ENCODE measurements at places on chromosomes 12 and 14.

GRCh38 chr14:38278035-38278434 is 22.1 kb upstream of the CLEC14A start:
- no peak for DNase-seq

DNA sequence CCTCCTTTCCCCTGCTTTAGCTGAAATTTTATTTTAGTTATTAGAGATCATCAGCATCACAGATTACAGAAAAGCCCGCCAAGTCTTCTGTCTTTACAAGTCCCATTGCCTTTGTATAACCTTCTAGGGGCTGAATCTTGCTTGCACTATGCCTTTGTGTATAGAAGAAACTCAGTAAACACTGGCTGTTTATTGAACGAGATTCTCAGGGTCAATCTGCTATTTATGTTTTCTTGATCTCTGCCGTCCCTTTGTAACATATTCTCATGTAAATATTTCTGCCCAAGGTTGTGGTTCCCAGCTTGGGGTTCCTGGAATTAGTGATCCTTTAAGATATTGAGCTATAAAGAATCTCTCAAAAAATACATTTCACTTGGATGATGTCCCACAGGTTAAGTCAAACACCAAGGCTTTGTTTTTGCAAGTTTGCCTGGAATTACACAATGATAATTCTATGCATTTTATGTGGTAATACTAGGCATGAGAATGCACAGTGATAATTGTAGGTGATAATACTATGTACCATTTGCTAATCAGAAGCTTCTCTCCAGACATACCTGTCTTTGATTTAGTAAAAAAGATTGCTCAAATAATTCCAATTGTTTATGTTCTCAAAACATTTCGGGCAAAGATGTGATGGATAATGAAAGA is 40.6 kb upstream of the FGF6 start:
- DNase-seq, result no peak

DNA sequence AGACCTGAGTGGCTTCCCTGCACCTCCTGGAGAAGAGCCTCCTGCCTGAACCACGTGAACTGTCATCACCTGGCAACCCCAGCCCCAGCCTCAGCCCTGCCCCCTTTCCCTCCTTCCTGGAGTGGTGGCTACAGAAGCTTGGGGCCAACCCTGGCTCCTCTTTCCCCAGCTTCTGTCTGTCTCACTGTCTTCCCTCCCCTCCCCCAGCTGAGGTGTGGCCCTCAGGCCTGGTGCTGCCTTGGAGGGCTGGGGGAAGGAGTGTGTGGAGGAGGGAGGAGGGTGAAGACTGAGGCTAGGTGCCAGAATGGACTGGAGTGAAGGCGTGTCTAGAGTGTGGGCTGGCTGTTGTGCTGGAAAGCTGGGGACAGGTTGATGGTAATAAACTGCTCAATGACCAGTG is 9.7 kb downstream of the NFATC4 start:
- DNase-seq, result peak; percentile 36

DNA sequence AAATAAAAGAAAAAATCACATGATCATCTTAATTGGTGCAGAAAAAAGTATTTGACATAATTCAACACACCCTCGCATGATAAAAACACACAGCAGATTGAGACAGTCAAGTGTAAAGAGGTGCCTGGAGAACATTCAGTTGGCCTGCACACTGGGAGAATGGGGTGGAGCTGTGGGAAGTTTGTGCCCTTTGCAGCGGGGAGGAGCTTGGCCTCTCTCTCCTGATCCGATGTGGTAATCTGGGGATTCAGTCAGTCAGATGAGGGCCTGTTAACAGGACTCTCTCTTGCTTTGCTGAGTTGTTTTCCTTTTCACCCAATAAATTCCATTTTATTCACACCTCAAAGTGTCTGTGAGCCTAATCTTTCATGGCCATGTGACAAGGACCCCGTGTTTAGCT is 5.9 kb downstream of the SERPINA6 start:
- no peak for DNase-seq

GRCh38 chr12:124469193-124469888 is 98.1 kb downstream of the NCOR2 start:
- no peak for DNase-seq

- no peak for DNase-seq
Measured at GRCh38 chr14:106062502-106063272, 536.3 kb downstream of the TMEM121 start.

GRCh38 chr12:14989790-14990189 is 16.9 kb downstream of the PDE6H start:
- DNase-seq, result no peak

DNA sequence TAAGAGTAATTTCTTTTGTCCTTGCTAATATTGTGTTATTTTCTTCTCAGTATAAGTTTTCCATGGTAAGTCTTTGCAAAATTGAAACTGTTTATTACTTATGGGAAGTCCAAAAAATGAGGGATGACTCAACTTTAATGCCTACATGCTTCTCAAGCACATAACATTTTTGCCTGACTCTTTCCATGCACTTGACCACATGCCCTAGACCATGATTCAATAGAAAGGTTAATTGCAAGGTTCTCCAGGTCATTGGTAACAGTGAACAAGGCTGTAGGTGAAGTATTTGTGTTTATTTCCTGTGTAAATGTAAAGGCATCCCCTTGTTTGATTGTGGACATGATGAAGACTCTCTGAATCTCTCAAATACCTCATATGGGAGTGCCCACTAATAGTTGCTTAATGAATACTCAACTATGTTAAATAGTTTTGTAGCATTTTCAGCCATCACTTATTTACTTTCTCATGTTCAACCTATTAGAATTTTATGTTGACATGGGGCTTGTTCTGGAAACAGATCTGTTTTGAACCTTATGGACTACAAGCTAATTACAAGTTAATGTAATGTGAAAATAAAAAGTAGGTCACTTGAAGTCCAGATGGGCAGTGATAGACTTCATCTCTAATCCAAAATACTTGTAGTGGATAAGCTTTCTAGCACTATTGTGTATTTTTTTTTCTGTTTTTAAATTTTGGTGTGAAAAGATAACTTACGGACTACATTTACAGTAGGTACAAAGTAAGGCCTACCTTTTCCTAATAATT is 131.7 kb downstream of the TMTC2 start:
- DNase-seq, result no peak

- DNase-seq, result no peak
Measured at GRCh38 chr12:19712041-19712440, 272.7 kb downstream of the AEBP2 start.

GRCh38 chr12:2256915-2257314 is 204.1 kb downstream of the CACNA1C start:
- DNase-seq, result no peak

DNA sequence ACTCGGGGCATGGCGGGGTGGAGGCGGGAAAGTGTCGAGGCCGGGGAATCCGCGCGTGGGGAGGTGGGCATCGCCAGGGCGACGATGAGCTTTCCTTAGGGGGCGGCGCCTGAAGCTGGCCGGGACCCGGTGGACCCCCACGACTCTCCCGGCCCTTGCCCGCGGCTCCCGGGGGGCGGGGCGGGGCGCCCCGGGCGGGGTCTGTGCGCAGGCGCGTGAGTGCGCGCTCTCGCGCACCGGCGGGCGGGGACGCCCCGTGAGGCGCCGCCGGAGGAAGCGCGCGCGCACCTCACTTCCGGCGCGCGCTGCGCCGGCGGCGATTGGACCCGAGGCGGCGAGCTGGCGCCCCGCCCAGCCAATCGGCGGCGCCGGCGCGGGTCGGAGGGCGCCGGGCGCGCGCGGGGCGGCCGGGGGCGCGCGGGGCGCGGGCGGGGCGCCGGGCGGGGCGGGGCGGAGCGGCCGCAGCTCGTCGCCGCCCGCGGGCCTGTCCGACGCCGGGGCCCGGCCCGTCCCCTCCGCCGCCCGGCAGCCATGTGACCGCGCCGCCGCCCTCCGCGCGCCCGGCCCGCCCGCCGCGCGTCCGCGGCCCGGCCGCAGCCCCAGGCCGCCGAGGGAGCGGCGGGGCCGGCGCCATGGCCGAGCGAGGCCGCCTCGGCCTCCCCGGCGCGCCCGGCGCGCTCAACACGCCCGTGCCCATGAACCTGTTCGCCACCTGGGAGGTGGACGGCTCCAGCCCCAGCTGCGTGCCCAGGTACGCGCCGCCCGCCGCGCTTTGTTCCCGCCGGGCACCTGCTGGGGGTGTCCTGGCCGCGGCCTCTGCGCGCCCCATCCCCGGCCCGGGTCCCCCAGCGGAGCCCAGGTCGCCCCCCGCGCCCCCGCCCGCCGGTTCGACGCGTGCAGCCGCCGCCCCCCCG is at the start of gene PACS2:
TSS of gene PACS2 (plus strand) at position 462 of the 914 bp plus-strand sequence. CDS start at position 633, 171 bp downstream.
- peak; percentile 79 for DNase-seq

DNA sequence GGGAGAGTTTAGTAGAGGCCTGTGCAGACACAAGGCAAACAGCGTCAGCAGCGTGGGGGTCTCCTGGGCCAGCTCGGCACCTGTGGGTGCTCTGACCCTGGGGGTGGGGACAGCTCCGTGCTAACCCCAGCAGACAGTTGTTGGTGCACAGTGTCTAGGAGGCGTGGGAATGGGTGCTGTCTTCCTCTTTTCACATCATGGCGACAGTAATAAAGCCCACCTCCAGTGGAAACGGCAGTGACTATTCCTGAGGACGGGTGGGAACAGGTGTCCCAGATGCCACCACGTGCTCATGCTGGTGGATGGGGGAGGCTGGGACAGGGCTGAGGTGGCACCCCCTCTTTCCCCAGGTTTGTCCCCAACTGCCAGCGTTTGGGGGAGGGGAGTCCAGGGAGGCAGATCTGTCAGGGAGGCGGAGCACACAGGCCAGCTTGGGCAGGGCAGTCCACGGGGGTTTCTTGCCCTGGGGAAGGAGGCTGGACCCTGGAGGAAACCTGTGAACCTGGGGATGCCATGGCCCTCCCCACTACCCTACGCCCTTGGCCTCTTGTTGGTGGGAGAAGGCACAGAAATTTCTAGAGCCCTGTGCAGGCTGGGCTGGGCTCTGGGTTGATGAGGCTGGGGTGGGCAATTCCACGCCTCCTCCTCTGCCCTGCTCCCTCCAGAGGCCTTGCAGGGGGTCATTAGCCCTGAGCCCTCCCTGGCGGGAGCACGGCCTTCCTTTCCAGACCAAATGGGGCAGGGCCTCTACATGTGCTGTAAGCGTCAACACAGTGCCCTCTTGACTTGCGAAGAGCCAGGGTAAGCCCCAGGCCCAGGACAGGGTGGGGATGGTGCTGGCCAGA is 3.8 kb downstream of the ZBTB42 start:
- no peak for DNase-seq

GRCh38 chr14:66105815-66106214 is 380.4 kb upstream of the CCDC196 start:
- no peak for DNase-seq

GRCh38 chr14:52467515-52468266 is 84.6 kb downstream of the TXNDC16 start:
- DNase-seq, result no peak

DNA sequence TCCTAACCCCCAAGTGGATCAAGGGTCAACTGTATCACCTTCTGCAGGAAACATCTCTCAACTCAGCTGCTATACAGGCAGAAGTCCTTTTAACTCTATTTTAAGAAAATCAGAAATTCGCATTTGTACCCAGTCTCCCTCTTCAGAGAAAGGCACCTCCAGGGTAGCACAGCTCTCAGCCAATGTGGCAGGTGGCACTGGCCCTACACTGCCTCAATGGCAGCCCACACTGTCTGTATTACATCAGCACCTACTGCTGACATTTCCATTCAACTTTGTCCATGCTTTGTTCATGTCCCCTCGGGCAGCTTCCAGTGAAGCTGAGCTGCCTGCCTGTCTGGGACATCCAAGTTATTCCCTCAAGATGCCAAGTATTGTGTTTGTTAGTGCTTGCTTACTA is 8.8 kb downstream of the SPTSSA start:
- no peak for DNase-seq

GRCh38 chr14:48563489-48563888 is 888.1 kb upstream of the MDGA2 start:
- no peak for DNase-seq

GRCh38 chr14:23119363-23120327 is 590 bp upstream of the CEBPE start:
- DNase-seq, result no peak

DNA sequence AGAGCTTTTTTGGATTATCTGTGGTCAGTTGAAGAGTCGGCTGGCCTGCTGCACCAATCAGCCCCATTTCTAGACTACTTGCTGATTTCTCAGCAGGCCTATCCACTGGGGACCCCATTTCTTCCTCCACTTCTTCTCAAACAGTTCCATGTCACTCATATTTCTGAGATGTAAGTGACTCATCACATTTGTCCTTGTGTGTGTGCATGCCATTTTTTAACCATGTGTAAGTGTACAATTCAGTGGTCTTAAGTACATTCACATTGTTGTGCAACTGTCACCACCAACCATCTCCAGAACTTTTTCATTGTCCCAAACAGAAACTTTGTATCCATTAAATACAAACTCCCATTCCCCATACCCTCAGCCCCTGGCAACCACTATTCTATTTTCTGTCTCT is 14.2 kb downstream of the TMEM229B start:
- no peak for DNase-seq

DNA sequence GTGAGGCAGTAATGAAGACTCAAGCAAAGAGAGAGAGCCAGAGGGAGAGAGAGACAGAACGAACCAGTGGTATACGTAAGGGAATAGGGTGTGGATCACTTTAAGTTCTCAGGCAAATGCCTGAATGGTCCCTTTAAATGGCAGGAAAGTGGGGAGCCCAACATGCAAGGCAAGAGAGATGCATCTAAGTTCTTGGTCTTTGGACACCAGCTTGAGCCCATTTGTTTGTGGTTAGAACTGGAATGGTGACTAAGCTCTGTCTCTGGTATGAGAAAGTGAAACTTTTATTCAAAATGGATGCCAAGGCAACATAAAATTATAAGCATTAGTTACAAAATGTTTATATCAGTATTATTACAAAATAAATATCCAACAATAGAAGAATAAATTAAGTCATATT is 192.2 kb upstream of the ALG10 start:
- no peak for DNase-seq

- no peak for DNase-seq
Measured at GRCh38 chr14:99333841-99334635, 62.0 kb upstream of the BCL11B start.

- DNase-seq, result no peak
Measured at GRCh38 chr14:67680121-67680602, 5.7 kb upstream of the VTI1B start.

DNA sequence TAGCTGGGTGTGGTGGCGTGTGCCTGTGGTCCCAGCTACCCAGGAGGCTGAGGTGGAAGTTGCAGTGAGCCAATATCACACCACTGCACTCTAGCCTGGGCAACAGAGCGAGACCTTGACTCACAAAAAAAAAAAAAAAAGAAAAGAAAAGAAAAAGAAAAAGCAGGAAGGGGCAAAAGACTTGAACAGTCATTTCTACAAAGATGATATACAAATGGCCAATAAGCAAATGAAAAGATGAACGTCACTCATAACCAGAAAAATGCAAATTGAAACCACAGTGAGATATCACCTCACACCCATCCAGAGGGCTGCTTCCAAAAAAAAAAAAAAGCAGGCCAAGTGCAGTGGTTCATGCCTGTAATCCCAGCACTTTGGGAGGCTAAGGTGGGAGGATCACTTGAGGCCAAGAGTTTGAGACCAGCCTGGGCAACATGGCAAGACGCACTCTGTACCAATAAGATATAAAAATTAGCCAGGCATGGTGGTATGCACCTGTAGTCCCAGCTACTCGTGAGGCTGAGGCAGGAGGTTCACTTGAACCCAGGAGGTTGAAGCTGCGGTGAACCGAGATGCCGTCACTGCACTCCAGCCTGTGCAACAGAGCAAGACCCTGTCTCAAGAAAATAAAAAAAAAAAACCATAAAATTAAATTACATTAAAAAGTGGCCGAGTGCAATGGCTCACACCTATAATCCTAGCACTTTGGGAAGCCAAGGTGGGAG is 20.5 kb downstream of the UBC start:
- DNase-seq, result no peak

All from NCI-H1436 (cell line).